Activated naive CD4-positive, alpha-beta T cell treated with anti-CD3 and anti-CD28 coated beads, Interleukin-2, amount 50 U/mL, for 16 hours (primary cell): ENCODE measurements at places on chromosomes 13 and 19.

GRCh38 chr13:23007426-23007825 is 173.4 kb upstream of the SGCG start:
- DNase-seq: no peak

DNA sequence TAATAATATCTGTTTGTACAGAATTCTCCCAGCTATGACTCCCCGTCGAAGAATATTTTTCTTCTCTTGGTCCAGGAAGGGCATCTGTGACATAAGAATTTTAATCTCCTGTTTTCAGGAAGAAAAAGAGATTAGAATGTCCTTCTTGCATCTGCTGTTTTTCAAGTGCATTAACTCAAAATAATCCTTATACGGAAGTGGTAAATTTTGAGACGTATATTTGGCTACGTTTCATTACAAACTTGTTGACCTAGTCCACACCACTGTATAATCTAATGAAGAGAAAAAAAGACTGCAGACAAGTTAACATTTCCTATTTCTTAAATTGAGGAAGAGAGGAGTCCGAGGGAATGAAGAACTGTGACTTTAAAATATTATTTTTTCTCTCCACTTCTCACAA is 959.9 kb downstream of the DIAPH3 start:
- no peak for DNase-seq

GRCh38 chr19:18053576-18054219 is 33.0 kb downstream of the IL12RB1 start:
- no peak for DNase-seq

DNA sequence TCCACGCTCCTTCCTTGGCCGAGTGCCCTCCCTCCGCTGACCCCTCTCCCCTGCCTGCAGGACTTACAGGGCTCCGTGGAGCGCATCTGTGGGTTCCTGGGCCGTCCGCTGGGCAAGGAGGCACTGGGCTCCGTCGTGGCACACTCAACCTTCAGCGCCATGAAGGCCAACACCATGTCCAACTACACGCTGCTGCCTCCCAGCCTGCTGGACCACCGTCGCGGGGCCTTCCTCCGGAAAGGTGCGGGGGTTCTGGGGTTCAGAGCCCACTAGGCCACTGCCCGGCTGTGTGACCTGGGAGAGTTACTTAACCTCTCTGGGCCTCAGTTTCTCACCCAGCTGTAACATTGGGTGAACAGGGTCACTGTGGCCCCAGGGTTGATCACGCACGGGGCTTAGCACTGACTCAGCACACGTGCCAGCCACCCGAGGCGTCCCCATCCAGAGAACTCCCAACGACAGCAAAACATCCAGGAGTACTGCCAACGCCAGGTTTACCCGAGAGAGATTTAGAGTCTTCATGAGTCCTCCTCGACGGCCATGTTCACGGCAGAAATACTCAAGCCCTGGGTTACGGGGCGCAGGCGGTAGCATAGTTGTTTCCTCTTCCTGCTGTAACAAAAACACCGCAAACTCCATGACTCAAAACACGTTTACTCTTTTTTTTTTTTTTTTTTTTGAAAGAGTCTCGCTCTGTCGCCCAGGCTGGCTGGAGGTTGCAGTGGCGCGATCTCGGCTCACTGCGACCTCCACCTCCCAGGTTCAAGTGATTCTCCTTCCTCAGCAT is 9.7 kb upstream of the SPACA4 start:
- DNase-seq: peak; percentile 43

DNA sequence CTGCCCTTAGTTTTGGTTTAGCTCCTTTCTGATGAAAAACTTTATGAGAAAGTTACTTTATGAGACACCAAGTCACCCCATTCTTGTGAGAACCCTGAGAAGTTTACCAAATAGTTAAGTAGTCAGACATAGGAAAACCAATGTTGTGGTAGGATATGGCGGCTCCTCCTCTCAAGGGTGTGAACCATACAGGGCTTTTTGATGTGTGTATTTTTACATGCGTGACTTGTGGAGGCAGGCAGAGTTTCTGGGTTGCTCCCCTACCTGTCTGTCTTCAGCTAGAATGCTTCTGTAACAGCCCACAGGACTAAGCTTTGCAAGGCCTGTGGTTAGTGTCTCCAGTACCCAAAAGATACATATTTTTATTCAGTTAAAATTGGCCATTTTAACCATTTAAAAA is 18.3 kb downstream of the UBAC2 start:
- DNase-seq: peak; percentile 49

GRCh38 chr13:80901111-80901510 is 560.2 kb upstream of the SPRY2 start:
- DNase-seq: no peak

DNA sequence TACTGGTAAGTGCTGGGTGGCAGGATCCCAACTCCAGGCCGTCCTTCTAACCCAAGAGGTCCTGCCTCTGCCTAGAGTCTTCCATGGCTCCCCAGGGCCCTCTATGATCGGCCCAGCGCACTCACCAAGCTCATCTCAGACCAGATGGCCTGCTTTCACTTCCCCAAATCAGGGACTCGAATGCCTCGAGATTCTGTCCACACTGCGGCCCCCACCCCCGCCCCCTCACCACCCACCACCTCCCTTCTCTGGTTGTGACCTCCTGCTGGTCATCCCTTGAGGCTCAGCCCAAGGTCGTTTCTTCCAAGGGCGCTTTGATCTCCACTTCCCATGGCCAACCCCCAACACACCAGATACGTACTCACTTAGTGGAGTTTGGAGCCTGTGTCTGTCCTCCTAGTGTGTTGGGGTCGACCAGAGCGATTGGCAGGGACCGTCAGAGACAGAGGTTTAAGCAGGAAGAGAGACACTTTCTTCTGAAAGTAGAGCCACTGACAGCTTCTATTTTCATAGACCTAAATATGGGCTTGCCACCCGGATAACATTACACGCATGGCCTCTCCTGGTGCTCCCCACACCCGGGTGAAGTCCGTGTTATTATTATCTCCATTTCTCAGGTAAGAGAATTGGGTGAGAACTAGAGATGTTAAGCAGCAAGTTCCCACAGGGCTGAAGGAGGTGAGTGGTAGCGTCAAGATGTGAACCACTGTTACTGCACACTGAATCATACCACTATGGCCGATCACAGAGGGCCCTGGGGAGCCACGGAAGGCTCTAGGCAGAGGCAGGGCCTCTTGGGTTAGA is at the start of gene FCER2:
FCER2 (minus strand) TSS at position 478 of the 804 bp plus-strand sequence. CDS start 2,371 bp downstream, outside the sequence.
- no peak for DNase-seq

GRCh38 chr19:4922530-4923275 is 13.4 kb downstream of the UHRF1 start:
- no peak for DNase-seq

DNA sequence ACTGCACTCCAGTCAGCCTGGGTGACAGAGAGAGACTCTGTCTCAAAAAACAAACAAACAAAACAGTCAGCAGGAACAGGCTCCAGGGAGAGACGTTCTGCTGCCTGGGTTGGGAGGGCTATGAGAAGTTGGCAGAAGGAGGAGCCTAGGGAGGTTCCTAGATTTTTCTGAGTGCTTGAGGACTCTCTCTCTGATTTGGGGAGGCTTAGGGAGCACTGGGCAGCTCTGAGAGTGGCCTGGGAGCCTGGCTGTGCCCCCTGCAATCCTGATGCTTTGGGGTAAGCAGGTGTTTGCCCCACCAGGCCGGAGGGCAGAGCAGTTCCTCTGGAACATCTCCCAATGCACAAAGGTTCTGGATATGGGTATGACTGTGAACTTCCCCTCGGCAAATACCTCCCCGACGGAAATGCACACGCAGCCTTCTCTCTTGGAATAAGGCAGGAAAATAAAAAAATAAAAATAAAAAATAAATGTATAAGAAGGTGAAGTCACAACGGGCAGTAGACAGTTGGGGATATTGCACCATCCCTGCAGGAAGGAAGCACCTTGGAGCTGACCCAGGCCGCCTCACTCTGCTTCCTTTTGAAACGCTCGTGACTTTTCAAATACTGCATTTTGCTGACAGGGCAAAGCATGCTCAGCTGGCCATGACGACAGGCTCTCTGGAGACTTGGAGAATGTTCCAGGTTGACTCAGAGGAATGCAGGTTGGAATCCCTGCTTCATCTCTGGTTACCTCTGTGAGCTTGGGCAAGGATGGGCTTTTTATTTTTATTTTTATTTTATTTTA is 26.5 kb upstream of the HOMER3 start:
- DNase-seq: no peak

DNA sequence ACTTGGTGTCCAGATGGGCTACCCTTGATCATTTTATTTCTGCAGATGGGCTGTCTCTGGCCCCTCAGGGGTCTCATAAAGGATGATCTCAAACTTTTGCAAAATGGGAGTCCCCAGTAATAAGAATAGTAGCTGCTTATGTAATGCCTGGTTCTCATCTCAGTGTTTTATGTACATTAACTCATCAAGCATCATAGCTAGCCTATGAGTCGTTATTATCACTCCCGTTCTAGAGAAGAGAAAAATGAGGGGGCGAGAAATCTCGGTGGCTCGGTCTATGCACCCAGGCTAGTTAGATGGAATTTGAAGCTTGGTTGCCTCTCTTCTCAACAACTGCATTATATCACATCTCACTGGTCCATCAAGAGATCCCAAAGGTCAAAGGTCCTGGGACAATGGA is 3.4 kb downstream of the CACNG6 start:
- no peak for DNase-seq

GRCh38 chr13:57569986-57570385 is 61.6 kb upstream of the PCDH17 start:
- DNase-seq: no peak

DNA sequence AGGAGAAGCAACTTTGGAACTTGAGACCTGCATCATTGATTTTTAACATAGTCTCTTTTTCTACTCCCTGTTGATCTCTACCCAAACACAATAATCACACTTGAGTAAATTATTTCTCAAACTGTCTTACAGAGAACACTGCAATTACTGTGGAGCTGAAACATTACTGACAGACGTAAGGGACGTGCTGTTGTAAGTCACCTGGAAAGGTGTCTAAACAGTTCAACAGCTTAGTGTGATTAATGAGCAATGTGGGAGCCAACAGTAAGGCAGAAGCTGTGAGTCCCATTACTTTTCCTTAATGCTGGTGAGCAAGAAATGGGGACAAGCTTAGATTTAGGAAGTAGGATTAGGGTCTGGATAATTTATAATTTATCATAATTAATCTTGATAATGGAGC is 265.7 kb downstream of the DLEU7 start:
- no peak for DNase-seq

- DNase-seq: no peak
These were observed 213.2 kb downstream of the ATP8A2 start for GRCh38 chr13:25585000-25585399.

- DNase-seq: no peak
These were observed 63.6 kb downstream of the RASA3 start for GRCh38 chr13:114068656-114069318.
